GM23248 (cell line): ENCODE measurements at places on chromosomes 1 and 21.

- no peak for DNase-seq
Observed at GRCh38 chr1:236257216-236257615, 24.5 kb downstream of the ERO1B start.

GRCh38 chr1:151693057-151693651 lies 23.4 kb downstream of the CELF3 start:
- peak; percentile 65 for DNase-seq

- no peak for DNase-seq
Observed at GRCh38 chr1:22727873-22728272, 17.2 kb downstream of the EPHB2 start.

- no peak for DNase-seq
Observed at GRCh38 chr1:23188434-23188884, 19.8 kb upstream of the LUZP1 start.

GRCh38 chr21:14591882-14592281 lies 45.8 kb upstream of the SAMSN1 start:
- DNase-seq = peak; percentile 30

DNA sequence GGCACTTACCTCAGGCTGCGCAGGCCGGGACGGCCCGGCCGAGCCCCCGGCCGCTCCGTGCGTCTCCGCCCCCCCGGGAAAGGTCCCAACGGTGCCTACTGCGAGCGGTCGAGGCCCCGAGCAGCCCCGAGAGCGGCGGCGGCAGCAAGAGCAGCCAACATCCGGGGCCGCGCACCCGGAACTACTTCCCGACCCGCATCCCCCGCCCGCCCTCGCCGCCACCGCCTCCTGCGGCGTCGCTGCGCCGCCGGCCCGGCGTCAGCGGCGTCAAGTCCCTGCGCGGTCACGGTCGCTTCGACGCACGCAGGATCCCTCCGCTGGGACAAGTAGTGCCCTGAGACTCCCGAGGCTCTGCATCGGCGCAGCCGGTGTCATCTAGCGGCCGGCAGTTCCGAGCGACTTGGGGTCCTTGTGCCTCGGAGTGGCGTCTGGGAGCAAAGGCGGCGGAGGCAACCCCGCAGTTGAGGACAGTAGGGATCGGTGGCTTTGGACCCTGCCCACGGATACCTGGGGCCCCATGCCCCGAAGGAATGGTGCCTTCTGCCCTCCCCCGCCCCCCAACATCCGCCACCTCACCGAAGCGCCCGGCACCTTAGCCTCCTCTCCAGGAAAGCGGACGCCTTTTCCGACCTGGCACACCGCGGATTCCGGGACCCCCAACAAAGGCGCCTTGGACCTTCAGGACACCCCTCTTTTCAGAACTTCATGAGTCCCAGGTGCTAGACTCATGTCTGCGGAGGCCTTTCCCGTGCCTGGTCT lies at the start of gene FOXJ3:
Gene FOXJ3, minus strand, starts transcription at position 186 of the 759 bp plus-strand sequence. CDS start 24,142 bp downstream, outside the sequence.
- peak; percentile 97 for DNase-seq
